Hypothalamus (tissue), 51 donors: ENCODE measurements at places on chromosomes 11 and 22.

- no peak for DNase-seq
Measured at GRCh38 chr22:39437791-39438704, 18.8 kb upstream of the MGAT3 start.

GRCh38 chr11:47347137-47347536 lies 5.4 kb downstream of the MYBPC3 start:
- DNase-seq = no peak

DNA sequence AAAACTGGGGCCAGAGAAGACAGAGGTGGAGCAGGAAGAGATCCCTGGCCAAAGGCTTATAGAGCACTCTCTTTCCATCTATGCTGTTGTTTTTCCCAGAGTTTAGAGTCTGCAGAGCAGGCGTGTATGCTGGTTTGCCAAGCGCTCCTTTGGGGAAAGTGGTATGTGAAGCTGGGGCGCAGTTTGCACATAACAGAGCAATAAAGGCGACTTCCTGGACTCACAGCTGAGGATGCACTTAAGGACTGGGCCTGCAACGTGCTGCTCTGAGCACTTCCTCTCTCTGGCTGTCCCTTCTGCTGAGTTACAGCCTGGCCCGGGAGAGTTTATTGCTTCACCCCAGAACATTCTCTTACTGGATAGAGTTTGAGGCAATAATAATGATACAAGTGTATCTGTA lies 41.7 kb downstream of the THAP12 start:
- DNase-seq = no peak

DNA sequence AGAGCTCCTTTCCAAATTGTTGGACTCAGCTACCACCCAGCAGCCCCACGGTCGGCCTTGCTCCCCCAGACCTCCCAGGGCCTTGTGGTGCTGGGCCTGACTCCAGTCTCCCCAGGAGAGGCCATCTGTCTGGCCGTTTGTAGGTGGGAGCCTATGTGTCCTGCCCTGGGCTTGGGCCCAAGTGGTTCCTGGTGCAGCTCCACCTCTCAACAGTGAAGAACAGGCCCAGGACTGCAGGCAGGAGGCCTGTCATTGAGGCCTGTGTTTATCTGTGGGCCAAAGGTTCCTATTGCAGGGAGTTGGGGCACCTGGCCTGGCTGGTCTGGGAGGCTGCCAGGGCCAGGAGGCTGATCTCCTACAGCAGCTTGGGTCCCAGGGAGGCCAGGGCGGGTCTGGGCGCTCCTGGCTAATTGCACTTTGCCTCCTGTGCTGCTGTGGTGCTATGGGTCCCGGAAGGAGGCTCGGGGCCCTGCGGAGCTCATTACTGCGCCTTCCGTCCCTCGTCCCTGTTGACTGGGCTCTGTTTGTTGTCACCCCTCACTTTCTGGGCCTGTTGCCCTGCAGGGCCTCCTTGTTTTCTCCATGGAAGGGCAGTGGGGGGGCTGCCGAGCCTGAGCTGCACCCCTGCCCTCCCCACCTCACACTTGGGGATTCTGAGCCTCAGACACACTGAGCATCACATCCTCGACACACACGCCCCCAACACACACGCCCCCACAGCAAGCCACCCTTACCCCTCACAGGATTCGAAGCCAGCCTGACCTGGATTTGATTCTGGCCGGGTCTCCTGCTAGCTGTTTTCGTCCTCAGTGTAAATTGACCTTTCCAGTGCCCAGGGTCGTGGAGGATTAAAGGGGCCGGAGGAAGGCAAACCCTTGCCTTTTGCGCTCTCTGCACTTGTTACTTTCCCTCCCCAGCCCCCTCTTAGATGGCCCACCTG lies 6.8 kb upstream of the OMP start:
- no peak for DNase-seq

GRCh38 chr11:15885854-15886253 lies 470.5 kb downstream of the SOX6 start:
- DNase-seq = no peak

DNA sequence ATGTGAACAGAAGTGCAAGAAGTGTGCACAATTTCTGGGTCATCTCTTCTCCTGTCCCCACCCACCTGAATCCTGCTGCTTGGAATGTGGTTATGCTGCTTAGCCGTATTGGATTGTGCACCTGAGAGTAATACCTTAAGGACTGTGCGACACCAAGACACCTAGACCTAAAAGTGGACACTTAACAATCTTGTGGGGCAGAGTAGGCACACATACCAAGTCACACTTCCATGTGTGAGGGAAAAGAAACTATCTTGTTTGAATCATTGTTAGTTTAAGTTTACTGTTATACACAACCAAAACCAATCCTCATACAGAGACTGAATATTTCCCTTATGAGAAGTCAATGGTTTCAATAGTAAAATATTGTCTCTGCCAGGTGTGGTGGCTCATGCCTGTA lies 93.7 kb downstream of the CCDC83 start:
- DNase-seq = no peak

DNA sequence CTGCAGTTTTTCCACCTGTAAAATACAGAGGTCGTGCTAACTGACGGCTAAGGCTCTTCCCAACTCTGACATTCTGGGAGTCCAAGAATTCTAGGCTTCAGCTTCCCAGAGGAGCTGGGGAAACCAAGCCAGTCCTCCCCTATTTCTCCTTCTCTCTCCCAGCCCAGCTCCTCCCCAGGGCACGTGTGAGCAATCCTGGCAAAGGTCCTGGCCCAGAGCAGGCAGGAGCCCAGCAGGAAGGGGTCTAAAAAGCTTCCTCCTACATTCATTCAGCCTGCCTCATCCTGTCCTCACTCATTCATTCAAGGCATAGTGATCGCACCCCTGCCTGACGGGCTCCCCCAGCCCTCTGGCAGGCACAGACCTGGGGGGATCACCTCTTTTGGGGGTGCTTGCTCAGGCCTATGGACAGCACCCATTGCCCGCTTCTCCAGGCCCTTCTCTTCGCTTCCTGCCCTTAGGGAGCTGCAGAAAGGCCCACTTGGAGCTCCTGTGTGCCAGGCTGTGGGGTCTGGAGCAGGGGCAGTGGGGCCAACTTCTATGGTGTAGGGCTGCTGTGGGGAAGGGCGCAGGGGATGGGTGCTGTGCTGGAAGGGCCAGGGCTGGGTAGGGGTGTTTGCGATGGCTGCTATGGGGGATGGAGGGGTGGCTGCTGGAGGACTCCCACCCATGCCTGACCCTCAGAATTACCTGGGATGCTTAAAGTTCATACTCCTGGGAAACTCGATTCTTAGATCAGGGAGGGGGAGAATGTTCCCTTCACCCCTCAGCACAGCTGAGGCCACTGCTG lies 9.8 kb downstream of the KCNC1 start:
- DNase-seq = no peak

- DNase-seq = peak; percentile 27
Measured at GRCh38 chr22:19239464-19239863, 52.1 kb downstream of the CLTCL1 start.

DNA sequence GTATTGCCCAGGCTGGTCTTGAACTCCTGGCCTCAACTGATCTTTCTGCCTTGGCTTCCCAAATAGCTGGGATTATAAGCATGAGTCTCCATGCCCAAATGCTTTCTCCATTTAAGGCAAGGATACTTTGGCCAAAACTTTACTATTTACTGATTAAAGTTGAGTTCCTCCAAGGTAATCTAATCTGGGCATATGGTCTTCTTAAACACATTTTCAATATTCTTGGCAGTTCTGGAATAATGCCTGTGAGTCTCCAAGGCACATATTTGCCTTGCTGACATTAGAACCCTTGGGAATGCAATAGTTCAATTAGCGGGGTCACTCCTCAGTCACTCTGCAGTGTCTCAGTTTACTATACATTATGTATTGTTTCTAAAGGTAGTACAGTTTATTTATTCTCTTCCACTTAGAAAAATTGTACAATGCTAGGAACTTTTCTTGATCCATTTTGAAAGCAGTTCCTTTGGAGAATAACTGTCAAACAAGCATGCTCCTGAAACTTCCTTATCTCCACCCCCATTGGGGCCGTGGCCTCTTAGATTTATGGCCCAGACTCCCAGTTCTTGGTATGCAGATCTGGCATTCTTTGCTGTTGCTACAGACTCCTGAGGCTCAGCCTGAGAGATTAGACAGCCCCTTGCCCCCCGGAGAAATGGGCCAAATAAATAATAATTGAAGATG lies 13.1 kb upstream of the RAB38 start:
- DNase-seq = no peak

- DNase-seq = no peak
Measured at GRCh38 chr11:111162305-111162704, 83.2 kb upstream of the POU2AF2 start.

GRCh38 chr11:115724666-115725065 lies 220.5 kb upstream of the CADM1 start:
- DNase-seq = no peak

- DNase-seq = no peak
Measured at GRCh38 chr11:110092111-110092514, 1.1 kb upstream of the ZC3H12C start.

DNA sequence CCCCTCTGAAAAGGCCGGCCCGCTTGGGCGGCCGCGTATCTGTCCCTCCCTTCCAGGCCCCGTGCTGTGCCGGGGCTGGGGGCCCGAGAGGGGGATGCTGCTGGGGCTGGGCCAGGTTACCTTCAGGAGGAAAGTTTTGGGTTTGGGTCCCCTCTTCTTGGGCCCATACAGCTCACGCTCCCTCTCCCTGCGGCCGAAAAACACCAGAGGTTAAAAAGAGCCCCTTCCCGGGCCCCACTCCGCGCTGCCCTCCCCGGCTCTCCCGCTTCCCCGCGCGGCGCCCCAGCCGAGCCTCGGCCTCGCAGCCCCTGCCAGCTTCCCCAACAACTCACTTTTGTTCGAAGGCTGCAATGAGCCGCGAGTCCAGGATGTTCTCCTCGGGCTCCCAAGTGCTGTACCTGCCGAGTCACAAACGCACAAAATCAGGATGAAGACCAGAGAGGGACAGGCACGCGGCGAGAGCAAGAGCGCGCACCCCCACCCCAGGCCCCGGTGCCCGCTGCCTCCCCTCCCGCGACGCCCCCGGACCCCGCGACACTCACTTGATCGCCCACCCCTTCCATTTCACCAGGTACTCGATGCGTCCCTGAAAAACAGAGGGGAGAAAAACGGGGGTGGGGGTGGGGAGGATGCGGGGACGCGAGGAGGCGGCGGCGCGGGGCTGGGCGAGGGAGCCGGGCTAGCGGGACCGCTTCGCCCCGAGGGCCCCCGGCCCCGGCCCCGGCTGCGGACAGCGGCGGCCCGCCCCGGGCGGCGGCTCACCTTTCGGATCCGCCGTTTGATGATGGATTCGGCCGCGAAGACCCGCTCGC lies 450 bp downstream of the CBX6 start:
- no peak for DNase-seq

GRCh38 chr11:47083913-47084312 lies 92.8 kb downstream of the ARFGAP2 start:
- DNase-seq = no peak

DNA sequence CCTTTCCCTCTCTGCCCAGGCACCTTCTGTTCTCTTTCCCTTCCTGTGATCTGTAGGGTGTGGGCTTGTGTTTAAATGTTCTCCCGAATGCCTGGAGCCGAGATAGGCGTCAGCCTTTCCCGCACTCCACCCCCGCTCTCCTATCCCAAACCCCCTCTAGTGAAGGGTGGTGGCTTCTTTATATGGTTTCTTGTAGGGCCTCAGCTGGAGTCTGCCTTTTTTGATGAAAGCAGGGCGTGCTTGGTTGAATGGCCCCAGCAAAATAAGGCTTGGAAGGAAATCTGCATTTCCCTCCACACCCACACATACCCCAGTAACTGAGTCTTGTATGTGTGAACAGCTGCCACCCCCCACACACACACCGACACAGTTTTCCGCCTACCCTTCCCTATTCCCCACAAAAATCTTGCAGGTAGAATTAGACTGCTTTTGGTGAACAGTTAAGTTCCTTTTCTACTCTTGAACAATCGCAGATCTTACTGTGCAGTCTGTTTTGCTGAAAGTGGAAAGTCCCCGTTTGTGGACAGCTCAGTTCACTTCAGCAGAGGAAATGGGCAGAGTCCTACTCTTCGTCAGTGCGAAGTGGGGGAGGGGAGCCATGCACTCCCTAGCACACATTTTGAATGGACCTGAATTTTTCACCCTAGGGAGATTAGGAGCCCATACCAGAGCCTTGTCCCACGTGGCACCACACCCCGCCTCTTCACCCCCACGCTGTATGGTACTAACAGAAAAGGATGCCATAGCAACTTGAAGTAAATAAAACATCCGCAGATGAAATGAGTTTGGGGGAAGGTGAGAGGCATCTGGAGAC lies 25.5 kb upstream of the GRK2 start:
- DNase-seq = peak; percentile 19

DNA sequence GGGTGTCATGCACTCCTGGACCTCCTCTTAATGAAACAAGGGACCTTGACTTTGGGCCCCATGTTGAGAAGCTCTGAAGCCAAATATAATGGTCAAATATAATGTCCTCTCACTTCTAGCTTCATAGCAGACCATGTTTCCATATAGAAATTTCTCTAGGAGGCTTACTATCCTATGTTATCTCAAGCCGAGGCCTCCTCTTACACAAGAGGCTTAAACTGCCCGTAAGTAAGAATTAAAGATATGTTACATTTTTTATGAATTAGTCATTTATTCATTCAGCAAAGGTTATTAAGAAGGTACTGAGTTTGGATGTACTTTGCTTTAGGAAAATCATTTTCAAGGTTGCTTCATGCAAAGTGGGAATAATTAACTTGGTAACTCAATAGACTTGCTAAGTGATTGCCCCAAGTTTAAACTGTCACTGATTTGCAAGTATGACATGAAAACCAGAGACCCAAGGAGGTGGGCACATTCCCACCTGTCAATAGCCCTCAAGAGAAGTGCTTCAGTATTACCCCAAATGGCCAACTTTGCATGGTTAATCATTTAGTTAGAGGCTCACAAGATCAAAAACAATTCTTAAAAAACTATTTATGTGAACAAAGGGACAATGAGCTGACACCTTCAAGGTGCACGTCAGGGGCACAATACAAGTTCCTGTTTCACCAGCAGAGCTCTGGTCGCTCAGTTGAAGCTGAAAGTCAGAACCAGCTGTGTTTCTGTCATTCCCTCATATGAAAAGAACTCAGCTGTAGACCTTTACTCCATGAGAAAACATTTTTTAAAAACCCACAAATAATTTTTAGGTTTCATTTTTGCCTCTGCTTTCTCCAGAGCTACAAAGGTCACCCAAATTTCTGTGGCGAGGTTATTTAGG lies 20.9 kb downstream of the BDNF start:
- DNase-seq = no peak

DNA sequence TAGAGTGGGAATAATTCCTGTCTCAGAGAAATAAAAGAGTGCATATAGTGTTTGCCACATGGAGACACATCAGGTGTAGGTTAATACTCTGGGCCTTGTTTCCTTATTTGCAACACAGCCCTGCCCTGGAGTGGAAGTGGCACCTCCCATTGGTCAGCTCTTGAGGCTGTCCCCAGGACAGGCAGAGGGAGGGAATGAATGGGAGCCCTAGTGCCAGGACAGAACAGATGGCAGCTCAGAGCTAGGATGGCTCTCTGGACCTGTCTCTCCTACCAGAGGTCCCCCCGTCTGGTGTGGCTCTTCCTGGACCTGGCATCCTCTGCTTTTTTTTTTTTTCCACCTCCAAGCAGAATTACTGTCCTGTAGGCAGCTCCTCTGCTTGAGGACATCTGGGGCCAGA lies 35.6 kb downstream of the LIMK2 start:
- no peak for DNase-seq
